ENCODE measurements at places on chromosomes 6 and 20.
A peak's percentile ranks its signal among the peaks of the same experiment; 100 is the strongest.

DNA sequence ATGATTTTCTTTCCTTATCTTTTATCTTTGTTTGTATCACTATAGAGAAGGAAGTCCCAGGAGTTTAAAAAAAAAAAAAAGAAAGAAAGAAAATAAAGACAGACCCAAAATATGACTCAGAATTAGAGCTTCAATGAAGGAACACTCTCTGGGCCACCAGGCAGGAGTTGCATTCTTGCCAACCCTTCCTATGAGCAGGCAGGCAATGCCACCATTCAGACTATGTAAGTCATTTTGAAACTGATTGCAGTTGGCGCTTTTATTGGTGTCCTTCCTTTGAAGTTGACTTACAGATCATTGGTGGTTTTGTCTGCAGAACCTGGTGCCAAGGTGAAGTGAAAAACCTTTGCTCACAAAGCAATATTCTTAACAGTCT lies 50.3 kb downstream of the MYB start:
- peak; percentile 29 for DNase-seq

GRCh38 chr6:107144014-107144413 lies 28.7 kb upstream of the BEND3 start:
- DNase-seq = no peak

DNA sequence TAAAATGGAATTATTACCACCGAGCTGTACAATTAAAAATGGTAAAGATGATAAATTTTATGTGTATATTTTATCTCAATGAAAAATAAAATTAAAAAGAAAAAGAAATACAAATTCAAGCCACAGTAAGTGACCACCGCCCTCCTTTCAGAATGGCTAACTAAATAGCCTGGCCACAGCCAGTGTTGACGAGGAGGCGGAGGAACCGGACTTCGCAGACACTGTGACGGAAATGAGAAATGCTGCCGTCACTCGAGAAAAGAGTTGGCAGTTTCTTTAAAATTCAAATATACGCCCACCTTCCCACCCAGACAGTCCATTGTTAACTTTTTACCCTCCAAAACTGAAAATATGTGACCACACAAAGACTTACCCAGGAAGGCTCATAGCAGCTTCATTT lies 50.0 kb downstream of the FOXF2 start:
- no peak for DNase-seq

DNA sequence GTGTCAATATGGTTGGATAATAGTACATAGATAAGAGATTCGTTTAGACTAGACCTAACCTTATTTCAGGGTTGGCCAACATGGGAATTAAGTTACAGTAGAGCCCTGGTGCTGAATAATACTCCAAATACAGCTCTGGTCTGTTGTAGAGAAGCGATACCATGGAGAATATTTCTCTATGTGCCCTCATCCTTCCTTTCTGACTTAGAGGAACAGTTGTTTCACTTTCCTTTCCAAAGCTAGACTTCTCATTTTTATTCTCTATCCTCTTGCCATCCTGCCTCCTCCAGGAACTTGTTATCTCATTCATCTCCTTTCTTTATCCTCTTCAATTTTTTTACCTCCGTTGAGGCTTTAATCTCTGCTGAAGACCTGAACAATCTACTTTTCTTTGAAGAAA lies 68.9 kb downstream of the EDN1 start:
- DNase-seq = no peak

GRCh38 chr6:15551262-15551661 lies 111.6 kb downstream of the DTNBP1 start:
- DNase-seq = no peak

DNA sequence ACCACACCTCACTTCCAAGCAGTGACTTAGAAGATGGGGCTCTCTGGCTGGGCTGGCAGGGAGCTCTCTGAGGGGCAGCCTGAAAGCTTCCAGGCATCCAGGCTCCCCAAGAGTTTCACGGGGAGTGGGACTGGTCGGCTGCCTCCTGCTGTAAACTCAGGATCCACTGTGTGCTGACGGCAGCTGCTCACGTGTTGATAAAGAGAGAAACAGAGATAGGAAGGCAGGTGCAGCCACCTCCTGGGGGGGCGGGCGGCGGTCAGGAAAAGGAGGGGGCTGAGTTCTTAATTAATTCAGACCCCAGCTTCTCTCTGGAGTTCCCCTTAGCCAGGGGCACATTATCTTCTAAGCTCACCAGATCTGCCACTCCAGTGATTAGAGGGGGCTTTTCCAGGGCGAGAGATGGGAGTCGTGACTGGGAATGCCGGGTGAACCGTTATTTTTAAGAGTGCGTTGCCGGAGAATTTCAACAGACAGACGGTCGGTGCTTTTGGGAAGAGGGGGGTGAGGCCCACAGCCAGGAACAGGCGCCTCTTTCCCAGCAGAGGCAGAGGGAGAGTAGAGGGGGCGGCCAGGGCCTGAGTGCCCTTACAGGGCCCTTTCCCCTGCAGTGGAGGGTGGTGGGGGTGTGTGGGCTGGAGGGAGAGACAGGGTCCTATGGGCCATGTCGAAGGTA lies 70.9 kb downstream of the CD40 start:
- DNase-seq = no peak

DNA sequence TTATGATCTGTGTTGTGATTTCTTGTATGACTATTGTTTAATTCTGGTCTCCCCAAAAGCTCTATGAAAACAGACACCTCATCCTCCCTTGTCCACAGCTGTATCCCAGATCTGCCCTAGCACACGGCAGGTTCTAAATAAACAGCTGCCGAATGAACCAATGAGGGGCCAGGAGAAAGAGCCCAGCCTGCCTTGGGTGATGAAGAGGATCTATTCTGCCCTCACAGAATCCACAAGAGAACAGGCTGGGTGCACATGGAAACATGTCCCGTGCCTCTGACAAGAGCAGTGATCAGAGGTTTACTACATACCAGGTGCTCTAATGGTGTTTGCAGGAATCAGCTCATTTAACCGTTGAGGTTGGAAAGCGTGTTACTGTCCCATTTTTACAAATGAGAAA lies 15.6 kb upstream of the TLDC2 start:
- DNase-seq = no peak

DNA sequence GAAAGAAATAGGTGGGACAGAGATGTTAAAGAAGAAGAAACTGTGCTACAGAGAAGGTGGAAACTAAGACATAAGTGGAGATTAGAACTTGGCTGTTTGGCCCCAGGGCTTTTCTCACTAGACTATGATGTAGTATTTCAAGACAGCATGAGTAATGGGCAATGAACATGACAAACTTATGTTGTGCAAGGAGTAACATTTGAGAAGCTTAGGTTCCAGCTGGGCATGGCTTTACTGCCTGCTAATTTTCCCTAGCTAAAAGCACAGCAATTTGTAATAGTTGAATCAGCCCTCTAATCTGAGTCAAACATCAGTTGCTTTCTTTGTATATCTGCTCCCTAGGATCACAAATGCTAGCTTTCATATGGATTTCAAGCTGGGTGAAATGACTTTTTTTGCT lies 294.3 kb upstream of the BMP2 start:
- no peak for DNase-seq

DNA sequence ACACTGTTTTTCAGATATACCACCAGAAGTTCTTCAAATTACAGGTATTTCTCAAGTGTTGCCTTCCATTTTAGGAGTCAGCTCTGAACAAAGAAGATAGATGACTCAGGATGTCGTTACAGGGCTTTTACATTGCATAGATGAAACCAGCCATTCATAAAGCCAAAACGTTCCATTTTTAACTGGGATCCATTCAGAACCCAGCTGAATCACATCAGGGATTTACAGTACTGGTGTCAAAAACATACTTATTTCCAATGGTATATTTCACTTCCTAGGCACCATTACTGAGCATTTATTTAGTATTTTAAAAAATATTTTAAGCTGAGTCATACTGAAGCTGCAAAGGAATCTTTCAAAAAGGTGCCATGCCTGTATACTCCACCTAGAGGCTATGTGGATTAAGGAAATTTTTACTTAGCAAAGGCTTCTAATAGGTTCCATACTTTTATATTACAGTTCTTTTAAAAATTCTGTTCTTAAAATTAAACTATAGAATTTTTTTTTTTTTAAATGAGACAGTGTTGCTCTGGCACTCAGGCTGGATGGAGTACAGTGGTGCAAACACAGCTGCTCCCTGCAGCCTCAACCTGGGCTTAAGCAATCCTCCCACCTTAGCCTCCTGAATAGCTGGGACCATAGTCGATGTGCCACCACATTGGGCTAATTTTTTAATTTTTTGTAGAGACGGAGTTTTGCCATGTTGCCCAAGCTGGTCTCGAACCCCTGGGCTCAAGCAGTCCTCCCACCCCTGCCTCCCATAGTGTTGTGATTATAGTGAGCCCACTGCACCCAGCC lies 2.6 kb downstream of the ASF1A start:
- peak; percentile 65 for DNase-seq

DNA sequence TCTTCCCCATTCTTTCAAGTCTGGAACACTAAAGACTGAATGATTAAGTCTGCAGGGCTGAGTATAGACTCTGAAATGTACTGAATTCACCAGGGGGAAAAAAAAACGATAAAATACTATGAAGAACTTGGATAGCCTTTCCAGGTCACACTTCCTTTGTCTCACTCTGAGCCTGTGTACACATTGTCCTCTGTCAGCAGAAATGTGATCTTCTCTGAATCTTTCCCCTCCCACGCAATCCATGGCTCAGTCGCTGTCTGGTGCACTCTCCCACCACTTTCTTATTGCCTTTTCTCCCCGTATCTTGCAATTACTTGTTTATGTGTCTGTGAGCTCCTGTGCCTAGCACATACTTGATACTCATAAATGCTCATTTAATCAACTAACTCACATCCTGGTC lies 212.6 kb upstream of the RSPO3 start:
- DNase-seq = no peak

GRCh38 chr20:35302421-35303335 lies 10.5 kb upstream of the FAM83C start:
- peak; percentile 65 for DNase-seq

DNA sequence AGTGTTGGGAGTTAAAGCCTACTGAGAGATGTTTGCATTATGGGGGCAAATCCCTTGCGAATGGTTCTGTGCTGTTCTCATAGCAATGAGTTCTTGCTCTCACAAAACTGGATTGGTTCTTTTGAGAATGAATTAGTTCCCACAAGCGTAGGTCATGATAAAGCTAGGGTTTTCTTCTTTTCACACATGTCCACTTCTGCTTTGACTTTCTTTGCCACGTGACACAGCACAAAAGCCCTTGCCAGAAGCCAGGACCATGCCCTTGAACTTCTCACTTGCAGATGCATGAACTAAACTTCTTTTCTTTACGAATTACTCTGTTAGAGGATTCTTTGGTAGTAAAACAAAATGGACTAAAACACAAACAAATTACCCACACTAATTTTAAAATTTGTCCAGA lies 922.8 kb downstream of the EPHA7 start:
- no peak for DNase-seq

DNA sequence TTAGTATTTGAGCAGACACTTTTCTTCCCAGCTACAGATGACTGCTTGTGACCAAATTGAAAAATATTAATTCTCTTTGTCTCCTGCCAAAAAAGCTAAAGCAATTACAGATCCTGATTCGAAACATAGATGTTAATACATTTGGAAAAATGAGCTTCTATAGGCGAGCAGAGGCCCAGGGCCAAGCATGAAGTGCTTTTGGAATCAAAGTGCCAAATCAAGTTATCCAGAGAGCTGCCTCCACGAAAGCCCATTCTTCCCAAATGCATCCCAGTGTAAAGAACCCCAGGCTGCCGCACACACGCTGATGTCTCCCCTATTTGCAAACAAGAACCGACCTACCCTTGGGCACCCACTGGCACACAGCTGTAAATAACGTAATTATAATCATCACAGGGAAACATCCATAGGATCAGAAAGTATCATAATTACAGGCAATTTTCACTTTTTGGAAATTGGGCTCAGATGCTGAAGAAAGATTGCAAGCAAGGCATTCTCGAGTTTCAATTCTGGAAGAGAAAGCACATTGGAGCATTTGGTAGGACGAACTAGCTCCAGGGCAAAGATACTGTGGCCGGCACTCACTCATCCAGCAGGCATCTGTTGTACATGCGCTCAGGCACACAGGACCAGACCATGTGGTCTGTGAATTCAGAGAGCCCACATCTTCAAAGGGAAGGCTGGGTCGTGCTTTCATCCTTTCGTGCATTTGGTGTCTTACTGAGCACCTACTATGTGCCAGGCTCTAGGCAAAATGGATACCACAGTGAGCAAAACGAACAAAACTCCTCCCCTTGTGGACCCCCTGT lies 45.9 kb downstream of the BMP7 start:
- DNase-seq = peak; percentile 78

- DNase-seq = no peak
Measured at GRCh38 chr6:144637541-144637940, 352.4 kb downstream of the UTRN start.

DNA sequence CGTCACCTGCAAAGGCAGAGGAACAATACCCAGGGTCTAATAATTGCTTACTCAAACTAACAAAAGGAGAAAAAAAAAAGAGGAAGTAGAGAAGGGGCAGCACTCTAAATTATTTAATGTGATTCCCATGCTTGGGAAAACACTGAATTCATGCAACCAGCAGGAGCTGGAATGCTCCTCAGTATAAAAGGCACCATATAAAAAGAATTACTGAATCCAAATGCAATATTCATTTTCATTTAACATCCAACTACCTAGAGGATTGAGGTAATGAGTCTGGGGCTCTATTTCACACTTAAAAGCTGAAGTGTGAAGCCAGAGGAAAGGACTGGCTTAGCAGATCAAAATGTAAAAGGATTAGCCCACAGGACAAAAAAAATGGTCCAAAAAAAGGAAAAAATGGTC lies 8.7 kb downstream of the B4GALT5 start:
- DNase-seq = no peak

- DNase-seq = no peak
Measured at GRCh38 chr6:125193208-125193607, 39.6 kb downstream of the TPD52L1 start.
